ENCODE measurements at places on chromosomes 3 and 15. TPM values are rescaled to one million over a fixed set of nuclear protein-coding genes. Genes with fewer than 3 reads are reported as not detected.

DNA sequence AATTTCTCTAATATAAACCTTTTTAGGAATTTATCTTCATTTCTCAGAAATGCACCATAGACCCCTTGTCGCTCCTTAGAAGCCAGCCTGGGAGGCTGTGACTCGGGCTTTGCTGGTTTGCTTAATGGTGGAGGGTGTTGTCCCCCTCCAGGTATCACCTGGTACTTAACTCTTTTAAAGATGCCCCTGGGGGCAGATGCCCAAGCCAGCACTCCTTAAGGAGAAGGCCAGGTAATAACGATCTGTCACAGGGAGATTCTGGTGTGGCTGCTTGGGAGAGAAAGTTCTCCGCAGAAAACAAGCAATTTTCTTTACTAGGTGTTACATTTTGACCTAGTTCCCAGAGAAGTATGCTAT, 22.3 kb downstream of the EHD4 start:
- DNase-seq: no peak

- DNase-seq: no peak
Measured at GRCh38 chr3:149489060-149489690, 14.7 kb downstream of the TM4SF4 start.

- no peak for DNase-seq
Measured at GRCh38 chr3:98817547-98818041, 54.5 kb downstream of the ST3GAL6 start.

Gene REC114
- total RNA-seq: not detected

- DNase-seq: no peak
Measured at GRCh38 chr3:185318141-185318540, 44.8 kb upstream of the MAP3K13 start.

- DNase-seq: no peak
Measured at GRCh38 chr3:43736558-43737440, 46.1 kb downstream of the ABHD5 start.

GRCh38 chr3:194225988-194226663, 90.2 kb downstream of the HES1 start:
- DNase-seq: no peak

- DNase-seq: no peak
Measured at GRCh38 chr3:147370349-147370748, 36.0 kb downstream of the ZIC4 start.

- no peak for DNase-seq
Measured at GRCh38 chr3:46470831-46471230, 6.1 kb upstream of the LTF start.

- DNase-seq: no peak
Measured at GRCh38 chr3:122403489-122403888, 12.4 kb downstream of the WDR5B start.

- DNase-seq: no peak
Measured at GRCh38 chr3:10808130-10808735, 7.8 kb upstream of the SLC6A11 start.

- DNase-seq: no peak
Measured at GRCh38 chr15:25242166-25242879, 196.5 kb downstream of the UBE3A start.

GRCh38 chr3:47912006-47912504, 104.2 kb downstream of the MAP4 start:
- no peak for DNase-seq

DNA sequence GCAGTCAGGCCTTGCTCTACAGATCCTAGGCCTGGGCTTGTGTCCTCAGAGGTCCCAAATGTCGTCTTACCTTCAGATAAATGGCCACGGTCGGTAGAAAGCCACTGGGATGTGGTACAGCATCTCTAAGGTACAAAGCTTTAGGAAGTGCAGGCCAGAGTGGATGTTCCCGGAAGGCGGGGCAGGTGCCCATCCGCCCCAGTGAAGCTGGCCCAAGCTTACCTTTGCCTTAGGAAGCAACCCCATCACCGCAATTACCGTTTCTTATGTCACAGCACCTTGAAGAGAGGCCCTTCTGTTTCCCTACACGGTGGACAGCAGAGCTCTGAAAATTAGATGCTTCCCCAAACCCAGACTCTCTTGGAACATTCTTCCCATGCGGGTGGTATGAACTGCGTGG, 240.1 kb upstream of the LYSMD4 start:
- DNase-seq: no peak

DNA sequence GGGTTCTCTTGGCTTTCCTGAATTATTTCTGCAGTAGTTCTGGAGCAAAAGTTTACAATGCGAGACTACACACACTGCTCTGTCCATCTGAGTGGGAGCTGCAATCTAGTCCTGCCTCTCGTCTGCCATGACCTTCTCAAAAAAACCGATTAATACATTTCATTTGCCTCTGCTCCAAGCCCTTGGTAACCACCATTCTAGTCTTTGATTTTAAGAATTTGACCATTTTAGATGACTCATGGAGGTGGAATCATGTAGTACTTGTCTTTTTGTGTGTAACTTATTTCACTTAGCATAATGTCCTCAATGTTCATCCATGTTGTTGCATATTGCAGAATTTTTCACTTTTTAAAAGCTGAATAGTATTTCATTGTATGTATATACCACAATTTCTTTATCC, 356.9 kb downstream of the SV2B start:
- no peak for DNase-seq

Measured in activated T-cell treated with anti-CD3 and anti-CD28 coated beads, Interleukin-2, amount 50 U/mL, for 72 hours (primary cell).